ENCODE measurements at places on chromosomes 12 and 14.

GRCh38 chr12:76698316-76698715 is 65.6 kb upstream of the ZDHHC17 start:
- DNase-seq: no peak

DNA sequence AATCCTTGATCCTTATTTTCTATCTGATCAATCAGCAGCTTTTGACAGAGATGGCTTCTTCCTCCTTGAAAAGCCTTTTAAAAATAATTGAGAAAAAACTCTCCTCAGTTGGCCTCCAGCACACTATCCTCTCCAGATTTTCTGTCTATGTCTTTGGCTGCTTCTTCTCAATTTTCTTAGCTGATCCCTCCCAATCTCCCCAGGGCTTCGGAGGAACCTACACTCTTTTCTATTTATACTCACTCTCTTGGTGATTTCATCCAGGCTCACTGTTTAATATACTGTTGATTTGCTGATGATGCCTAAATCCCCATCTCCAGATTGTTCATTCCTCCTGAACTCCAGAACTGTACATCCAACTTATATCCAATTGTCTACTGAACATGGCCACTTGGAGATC is 54.8 kb downstream of the RDH12 start:
- no peak for DNase-seq

DNA sequence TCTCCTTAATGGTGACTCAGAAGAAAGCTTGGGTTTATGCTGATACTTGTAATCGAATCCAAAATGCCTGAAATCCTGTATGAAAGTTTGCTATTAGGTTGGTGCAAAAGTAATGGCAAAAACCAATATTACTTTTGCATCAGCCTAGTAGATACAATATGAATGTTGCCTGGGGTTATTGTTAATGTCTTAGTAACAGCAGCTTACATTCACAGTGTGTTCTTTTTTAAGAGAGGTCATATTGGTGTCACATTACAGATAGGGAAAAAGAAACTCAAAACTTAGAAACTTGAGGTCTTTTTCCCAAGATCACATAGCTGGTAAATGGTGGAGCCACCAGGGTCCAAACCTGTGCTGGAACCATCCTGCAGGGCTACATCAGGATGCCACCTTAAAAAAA is 25.2 kb downstream of the SRGAP1 start:
- no peak for DNase-seq

DNA sequence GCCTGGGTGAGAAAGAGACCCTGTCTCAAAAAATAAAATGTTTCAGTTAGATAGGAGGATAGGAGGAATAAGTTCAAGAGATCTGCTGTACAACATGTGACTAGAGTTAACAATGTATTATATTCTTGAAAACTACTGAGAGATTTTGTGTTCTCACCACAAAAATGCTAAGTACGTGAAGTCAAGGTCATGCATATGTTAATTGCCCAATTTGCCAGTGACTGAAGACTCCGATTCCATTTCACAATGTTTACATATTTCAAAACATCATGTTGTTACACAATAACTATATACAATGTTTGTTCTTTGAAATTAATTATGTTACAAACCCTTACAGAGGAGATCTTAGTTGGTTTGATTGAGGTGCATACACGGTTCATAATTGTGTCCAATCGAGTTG is 52.1 kb downstream of the SLC15A4 start:
- no peak for DNase-seq

DNA sequence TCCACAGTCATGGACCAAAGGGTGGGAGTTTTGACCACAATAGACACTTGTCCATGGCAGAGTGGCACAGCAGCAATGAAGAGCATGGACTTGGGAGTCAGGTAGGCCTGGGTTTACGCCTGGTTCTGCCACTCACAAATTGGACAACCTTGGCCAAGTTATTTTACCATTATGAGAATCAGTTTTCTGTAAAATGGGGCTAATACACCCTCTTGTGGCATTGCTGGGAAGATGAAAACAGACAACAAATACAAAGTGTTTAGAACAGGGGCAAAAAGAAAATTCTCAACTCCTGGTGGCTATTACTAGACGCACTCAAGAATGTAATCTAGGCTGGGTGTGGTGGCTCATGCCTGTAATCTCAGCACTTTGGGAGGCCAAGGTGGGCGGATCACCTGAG is 2.6 kb downstream of the C12orf43 start:
- no peak for DNase-seq

- DNase-seq: no peak
These were observed 232.6 kb downstream of the EPS8 start for GRCh38 chr12:15556411-15557102.

DNA sequence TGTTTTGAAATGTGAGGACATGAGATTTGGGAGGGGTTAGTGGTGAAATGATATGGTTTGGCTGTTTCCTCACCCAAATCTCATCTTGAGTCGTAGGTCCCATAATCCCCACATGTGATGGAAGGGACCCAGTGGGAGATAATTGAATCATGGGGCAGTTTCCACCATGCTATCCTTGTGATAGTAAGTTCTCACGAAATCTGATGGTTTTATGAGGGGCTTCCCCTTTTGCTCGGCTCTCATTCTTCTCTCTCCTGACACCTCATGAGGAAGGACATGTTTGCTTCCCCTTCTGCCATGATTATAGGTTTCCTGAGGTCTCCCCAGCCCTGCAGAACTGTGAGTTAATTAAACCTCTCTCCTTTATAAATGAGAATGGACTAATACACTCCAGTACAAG is 18.0 kb downstream of the GALNT6 start:
- no peak for DNase-seq

DNA sequence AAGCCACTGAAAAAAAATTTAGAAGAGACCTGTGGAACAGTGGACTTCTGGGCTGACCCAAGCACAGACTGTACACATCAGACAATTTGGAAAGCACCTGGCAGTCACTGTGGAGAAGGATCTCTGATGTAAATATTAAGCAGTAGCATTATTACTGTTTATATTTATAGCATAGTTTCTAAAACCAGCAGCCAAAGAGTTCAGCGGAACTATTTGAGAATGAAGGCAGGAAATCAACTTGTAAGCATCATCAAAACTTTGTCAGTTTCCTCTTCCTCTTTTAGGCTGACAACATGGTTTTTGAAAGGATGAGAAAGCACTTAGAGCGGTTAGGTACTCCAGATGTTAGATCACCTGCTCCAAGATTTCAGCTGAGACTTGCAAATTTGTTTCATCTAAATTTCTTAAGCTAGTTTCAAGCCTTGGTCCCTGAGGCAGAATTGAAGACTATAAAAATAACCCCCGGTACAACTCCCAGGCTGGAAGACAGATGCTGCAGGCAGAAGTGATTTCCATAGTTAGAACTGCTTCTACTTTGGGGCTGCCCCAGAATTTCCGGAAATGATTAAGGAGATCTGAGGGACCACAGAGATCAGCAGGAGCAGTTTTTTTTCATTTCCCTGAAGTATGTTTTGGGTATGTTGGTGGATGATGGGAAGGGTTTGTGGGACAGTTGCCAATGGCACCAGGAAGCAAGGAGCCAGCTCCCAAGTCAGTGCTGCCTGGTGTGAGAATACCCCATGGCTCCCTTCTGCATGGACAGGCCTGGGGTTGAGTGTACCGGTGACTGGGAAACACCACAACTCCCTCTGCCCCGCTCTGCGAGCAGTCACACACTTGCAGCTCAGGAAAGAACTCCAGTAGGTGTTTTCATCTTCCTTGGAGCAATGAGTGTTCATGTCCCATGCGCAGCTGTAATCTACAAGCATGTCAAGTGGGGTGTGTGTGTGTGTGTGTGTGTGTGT is 354.5 kb downstream of the NUAK1 start:
- DNase-seq: no peak

DNA sequence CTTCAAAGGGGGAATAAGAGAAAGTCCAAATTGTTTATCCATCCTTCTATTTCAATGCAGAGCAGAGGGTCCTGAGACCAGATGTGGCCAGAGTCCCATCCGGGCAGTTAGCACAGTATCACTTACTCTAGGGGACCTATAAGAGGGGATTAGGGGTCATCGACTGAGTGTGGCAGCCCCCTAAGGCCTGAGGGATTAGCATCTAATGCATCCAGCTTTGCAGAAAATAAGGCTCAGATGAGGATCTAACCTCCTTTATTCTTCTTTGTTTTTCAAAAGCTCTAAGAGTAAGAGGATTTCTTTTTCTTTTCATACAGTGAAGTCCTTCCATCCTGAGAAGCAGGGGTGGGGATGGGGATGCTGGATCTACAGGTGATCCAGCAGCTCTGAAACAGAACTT is 43.5 kb downstream of the NEUROD4 start:
- no peak for DNase-seq

GRCh38 chr12:62301799-62302133 is 41.6 kb downstream of the USP15 start:
- no peak for DNase-seq

DNA sequence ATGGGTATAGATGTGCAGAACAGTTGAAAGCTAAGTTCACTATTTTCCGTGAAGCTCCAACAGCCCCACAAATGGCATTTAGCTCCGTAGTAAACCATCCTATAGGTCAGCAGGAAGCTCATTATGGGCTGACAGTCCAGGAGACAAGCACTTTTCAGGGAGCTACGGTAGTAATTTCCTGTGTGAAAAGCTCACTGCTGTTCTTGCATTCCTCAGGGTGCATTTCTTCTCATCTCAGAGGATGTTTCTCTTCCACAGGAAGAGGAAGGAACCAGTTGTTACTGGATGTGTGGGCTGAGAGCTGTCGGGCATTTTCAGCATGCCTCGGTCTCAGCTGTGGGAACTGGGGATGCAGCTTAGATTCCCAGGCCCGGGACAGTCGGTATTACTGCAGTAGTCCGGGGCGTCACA is 72.8 kb downstream of the GALNT4 start:
- no peak for DNase-seq

DNA sequence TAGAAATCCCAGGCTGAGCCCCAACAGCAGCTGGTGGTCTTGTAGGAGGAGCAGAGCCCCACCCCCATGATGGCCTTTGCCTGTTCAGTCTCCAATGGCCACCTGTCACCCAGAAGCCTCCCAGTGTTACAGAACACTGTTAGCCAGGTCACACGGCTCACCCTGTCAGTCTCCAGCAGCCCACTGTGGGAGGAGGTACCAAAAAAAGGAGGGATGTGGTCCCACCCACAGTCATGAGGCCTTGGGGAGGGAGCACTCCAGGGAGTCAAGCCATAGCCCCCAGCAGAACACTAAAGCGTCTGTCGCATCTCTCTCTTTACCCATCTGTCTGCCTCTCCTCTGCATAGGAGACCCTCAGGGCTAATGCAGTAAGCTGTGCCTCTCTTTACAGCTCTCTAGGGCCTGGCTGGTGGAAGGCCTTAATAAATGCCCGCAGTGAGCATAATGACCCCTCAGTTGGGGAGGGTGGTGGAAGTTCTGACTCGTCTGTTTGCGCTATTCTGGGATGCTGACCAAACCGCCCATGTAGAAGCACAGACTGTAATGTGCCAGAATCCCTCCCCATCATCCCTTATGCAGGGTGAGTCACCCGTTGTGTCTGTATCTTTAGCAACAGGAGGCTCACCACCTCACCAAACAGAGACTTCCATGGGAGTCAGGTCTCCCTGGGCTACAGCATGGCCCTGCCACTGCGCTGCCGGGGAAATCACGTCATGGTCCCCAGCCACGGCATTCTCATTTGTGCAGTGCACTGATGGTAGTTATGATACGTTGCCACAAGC is 14.6 kb downstream of the C14orf132 start:
- DNase-seq: no peak

DNA sequence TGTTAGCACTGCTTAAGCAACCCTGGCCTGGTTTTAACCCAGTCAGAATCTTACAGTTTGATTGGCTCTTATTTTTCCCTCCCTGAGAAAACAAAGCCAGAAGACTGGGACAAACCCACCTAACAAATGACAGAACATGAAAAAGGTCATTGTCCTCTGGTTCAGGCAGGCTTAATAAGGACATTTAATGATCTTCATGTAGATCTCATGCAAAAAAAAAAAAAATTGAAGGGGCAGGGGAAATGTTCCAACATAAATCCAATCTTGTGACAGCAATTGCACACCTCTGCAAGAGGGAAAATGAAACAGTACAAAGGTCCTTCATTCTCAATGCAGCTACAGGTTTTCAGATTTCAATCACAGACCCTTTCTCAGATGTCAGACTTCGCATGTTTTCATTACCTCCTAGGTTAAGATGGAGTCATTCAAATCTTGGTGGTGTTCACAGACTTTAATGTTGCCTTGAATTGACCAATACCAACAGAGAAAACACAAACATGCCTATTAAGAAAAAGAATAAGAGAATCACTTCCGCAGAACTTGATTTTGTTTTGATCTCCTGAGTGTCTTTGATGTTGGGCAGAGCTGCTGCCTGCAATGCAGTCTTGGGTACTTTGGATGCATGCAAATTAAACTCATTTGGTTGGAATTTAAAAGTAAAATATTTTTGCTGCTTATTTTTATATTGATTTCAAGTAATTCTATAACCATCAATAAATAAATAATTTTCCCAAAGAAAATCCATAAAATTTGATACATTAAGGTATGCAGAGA is 359.0 kb downstream of the BTG1 start:
- no peak for DNase-seq

DNA sequence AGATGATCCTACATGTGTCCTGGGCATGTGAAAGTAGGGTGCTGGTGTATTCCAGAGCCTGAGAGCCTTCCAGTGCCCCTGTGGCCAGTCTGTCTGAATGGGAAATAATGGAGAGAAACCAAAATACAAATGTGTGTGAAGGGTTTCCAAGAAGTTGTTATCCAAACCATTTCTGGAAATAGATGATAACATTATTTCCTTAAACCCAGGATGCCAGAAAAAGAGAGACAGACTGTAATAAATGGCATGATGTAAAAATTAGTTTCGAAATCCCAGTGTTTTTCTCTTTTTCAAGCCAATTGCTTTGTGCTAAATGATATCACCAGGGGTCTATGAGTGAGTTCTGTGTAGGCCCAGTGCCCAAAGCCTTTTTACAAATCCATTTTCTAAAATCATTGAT is 175.3 kb downstream of the PHLDA1 start:
- no peak for DNase-seq

DNA sequence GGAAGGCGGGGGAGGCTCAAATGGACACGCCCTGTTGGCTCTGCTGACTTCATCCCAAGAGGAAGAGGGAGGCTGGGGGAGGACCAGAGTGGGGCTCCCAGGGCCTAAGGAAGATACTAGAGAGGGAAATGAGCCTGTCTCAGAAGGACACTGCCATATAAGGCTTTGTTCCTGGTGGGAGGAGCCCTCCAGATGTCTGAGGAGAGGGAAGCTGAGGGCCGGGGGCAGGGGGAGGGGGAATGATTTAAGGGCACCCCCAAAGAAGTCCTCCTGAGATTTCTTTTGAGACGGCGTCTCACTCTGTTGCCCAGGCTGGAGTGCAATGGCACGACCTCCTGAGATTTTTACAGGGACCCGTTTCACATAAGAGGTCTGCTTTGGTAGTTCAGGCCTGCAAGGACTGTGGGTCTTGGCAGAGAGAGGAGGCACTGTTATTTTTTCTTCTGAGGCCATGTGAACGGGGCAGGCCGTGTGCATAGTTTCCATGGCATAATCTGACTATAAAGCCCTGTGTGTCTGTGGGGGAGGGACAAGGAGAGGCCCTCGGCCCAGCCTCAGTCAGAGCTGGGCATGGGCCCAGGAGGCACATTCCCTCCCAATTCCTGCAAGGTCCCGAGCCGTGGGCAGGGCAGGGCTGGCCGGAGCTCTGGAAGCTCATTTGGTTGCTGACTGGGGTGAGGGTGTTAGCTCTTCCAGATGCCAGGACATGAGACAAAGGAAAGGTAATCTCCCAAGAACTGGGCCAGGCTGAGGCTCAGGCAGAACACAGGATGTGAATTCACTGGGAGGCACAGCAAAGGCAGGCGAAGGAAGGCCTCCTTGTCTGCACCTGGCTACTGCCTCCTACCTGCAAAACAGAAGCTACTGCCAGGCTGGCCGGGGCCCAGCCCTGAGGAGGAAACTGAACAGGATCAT is 22.2 kb upstream of the PLEKHG3 start:
- DNase-seq: no peak
